ENCODE measurements at places on chromosomes 6 and 20.

DNA sequence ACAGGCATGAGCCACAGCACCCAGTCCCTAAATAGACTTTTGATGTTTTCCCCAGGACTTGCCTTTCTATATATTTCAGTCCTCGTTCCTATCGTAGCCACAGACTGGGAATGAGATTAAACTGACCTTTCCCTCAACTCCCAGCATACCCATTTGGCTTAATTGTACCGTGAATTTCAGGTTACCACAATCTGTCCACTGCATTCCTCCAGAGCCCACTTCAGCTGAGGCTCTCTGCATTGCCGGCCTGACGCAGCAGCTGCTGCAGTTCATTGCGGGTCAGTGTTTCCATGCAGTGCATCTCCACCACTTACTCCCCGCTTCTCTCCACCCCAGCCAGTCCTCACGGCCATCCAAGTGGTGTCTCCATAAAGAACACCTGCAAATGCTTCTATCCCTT lies 103.1 kb upstream of the RIN2 start:
- no peak for DNase-seq

- DNase-seq = no peak
Observed at GRCh38 chr6:37442416-37443215, 9.6 kb downstream of the CMTR1 start.

GRCh38 chr6:22164236-22164635 lies 132.6 kb downstream of the PRL start:
- no peak for DNase-seq

DNA sequence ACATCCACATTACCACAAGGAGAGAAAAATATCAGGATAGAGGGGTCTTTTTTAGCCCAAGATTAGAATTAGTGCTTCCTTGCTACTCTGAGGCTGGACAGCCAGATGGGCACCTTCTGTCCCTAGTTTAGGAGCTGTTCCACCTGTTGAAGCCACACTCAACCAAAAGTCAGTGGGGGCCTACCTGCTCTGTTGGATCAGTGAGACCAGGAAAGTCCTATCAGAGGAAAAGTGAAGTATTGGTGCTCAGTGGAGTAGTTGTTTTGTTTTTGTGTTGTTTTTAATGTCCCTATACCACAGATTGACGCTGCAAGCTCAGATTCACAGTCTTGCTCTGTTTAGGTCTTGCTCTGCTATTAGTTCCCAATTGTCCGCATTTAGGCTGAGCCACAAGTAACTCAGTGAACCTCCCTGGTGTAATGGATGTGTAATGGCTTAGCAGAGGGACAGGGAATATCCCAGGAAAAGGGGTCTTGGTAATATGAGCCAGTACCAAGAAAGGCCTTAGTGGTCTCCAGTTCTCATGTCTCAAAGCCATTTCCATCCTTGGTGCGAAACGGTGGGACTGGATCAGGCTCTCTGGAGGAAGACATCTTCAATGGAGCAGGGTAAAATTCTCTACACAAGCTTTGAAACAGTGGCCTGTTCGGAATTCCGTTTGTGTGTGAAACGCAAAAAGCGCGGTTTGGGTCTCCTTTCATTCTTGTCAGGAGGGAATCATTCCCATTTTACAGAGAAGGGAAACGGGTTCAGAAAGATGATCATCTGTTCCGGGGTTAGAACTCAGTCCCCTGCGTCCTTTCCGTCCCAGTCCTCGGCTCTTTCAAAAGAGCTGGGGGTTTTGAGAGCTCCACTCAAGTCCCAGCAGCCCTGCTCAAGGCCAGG lies 631 bp upstream of the PABPC1L start:
- DNase-seq = no peak

- DNase-seq = no peak
Observed at GRCh38 chr6:132728616-132729015, 14.8 kb upstream of the VNN1 start.
